ENCODE measurements at places on chromosomes 2 and 18.

DNA sequence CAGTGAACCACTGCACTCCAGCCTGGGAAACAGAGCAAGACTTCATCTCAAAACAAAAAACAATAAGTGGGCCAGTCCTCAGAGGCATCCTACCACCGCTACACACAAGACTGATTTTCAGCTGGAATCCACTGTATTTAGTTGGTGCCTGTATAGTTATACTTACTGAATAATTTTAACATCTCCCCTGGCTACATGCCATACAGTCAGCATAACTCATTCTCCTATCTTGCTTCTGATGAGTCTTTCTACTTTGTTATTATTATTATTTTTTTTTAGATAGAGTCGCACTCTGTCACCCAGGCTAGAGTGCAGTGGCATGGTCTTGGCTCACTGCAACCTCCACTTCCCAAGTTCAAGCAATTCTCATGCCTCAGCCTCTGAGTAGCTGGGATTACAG lies 19.9 kb upstream of the CAB39 start:
- DNase-seq = no peak

- no peak for DNase-seq
These were observed 250.4 kb upstream of the SMIM21 start for GRCh38 chr18:75677696-75678455.

DNA sequence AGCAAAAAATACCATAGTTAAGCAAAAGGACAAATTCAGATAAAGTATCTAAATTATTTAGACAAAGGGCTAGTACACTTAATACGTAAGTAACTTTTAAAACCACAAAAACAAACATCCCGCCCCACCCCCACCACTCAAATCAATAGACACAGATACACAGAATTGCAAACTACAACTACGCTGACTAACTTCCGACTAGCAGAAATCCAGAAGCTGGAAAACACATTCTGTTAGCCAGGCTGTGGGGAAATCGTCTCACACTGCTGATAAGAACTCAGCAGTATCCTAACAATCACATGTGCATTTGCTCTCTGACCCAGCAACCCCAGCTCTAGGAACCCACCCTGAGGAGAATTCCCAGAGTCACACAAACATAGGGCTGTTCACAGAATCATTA lies 16.6 kb downstream of the FAM168B start:
- DNase-seq = no peak

- no peak for DNase-seq
These were observed 14.8 kb downstream of the ZAP70 start for GRCh38 chr2:97728091-97728731.

DNA sequence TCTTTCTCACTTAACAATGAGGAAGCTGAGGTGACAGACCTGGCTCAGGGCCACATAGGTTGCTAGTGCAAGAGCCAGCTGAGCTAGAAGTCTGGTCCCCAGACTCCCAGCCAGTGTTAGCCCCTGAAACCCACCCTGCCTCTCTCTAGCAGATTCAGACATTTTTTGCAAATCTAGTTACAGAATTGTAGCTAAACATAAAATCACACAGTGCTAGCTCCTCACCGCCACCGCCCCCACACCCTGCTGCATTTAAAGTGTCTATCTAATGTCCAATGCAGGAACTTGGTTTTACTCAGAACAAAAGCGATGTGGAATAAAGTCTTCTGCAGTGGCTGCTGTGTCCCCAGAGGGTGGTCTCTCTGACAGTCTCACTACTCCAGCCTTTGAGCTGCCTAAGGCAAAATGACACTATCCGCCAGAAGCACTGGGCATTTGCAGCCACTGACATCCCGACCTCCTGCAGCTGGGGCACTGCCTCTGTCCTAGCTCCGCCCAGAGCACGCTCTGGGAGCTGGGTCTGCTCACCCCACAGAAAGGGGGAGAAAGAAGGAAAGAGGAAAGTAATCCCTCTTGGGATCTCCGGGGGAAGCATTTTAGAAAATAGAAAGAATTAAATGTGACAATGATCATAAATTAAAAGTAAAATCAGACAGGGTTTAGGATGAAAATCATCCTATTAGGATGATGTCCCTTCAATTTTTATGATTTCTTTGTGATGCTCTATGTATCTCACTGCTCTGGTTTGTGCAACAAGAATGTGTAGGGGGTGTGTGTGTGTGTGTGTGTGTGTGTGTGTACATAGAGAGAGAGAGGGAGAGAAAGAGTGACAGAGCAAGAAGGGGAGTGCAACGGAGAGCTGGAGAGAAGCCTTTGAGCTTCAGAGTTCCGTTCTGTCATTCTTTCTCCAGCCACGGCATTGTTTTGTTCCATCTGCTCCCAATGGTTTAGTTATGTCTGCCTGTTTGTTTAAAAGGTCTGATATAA lies 50.5 kb upstream of the ST8SIA3 start:
- no peak for DNase-seq

GRCh38 chr18:28468901-28469300 lies 292.0 kb upstream of the CDH2 start:
- no peak for DNase-seq

- no peak for DNase-seq
These were observed 19.3 kb downstream of the CLK1 start for GRCh38 chr2:200845194-200845593.

GRCh38 chr2:55926246-55926645 lies 2.7 kb upstream of the EFEMP1 start:
- DNase-seq = no peak

- no peak for DNase-seq
These were observed 100.0 kb downstream of the WDSUB1 start for GRCh38 chr2:159186462-159186861.

- no peak for DNase-seq
These were observed 18.7 kb downstream of the RTN4 start for GRCh38 chr2:55031505-55031904.

DNA sequence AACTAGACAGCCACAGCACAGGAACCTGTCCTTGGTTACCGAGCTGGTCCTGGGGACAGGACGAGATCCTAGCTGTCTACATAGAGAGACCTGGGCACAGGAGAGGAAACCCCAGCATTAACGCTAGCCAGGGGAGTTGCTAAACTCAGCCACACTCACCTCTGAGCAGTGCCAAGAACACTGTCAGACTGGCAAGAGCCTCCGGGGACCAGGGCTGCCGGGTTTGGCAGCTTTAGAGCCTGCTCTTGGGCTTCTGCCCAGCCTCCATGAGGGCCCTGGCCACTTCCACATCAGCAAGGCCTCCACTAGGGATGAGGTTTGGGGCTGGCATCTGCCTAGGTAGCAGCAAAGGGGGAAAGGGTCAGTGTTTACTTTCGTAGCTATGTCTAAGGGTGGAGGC lies 6.7 kb downstream of the TMBIM1 start:
- no peak for DNase-seq

DNA sequence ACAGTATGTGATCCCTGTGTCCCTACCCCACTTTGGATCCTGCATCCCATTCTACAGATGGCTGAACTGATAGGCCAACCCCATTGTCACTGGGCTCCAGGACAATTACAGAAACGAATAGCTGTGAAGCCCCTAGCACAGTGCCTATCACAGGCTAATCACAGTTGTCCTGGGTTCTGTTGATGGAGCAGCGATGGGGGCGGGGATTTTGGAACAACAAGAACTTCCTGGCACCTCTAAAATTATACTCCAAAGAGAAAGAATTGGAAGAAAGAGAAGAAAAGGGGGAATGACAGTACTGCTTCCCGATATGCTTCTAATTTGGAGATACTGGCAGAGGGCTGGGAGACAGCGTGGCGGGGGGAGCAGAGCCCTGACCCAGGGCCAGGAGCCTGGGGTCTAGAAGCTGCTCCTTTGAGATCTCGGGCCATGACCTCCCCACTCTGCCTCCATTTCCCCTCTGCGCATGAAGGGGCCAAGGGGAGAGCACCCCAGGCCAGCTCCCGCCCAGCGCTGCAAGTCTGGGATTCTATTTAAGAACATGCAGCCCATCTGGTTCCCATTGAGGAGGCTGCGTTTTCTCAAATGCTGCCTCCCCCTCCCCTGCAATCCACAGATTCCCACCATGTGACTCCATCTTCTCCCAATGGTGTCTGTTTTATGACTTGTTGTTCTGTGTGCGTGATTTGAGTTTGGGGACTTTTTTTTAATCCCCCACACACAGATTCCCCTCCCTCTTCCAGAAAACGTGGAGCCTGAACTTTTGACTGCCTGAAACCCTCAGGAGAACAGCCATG lies 202.7 kb downstream of the CYP26B1 start:
- DNase-seq = no peak

DNA sequence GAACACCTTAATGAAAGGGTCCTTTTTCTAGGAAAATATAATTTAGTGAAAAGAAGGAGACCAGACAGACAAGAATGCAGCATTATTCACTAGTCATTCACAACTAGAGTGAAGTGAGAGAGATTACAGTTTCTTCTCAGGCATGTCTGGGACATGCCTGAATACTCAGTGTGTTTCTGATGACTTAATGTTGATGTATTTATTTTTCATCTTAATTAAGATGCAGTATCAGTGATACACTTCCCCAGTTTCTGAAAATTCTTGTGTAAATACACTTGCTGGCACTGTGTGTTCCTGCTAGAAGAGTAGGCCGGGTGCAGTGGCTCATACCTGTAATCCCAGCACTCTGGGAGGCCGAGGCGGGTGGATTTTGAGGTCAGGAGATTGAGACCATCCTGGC lies 143.6 kb downstream of the MYO3B start:
- no peak for DNase-seq

DNA sequence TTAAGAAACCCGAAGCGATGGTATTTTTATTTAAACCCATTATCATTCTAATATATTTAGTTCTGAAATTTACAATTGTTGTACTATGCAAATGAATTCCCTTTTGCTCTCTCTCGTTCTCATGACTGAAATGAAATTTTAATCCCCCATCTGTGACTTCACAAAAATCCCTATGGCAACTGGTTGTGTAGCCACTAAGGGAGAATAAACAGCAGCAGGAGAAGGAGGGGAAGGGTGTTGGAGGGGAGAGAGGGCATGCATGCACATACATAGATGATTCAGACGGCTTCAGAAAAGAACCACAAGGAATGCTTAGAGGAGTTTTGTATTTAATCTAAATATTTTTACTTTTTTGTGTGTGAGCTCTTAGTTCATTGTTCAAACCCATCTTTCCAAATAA lies 36.8 kb downstream of the CPS1 start:
- DNase-seq = no peak

- no peak for DNase-seq
These were observed 4.9 kb downstream of the LTBP1 start for GRCh38 chr2:32951672-32952071.

DNA sequence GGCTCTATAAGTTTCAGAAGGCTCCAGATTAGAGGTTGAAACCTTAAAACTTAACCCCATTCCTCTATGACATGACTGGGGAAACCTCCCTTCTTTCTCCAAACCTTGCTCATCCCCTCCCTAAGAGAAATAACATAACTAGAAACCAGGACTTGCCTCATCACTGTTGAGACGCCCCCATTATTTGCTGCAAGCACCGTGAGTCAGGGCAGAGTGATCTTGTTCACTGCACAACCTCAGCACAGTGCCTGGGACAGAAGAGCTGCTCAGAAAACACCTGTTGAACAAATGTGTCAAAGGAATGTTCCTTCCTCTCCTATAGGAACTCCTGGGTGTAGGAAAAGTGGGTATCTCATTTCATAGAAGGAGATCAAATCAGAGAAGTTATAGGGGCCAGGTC lies 132.7 kb upstream of the CTAGE1 start:
- DNase-seq = no peak

DNA sequence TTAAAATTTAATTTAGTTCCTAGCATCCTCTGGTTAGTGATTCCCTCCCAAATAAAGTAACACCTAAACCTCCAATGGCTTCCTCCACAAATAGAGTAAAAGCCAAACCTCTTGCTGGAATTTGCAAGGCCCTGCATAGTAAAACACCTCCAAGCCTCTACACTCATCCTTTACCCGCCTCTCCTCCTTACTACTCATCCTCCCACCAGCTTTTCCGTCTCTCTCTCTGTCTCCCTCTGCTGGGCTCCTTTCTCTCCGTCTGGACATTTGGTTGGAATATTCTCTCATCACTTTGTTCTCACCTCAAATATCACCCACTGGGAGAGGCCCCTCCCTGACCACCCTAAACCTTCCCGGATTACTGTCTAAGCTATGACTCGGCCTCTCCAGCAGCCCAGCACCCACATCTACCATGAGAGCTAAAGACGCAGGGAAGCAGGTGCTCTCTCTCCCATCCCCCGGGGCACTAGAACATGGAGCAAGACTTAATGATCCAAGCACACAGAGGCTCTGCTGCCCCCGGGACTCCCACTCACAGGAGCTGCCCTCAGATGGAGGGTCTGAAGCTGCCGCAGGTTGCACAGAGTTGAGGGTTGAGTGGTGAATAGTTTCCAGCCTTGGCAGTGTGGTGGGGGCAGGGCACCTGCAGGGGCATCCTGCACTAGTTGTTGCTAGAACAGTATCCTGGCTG lies 167.2 kb downstream of the FBXO15 start:
- no peak for DNase-seq

- peak; percentile 22 for DNase-seq
These were observed 11.4 kb downstream of the EIF2AK3 start for GRCh38 chr2:88615822-88616221.

GRCh38 chr2:96687266-96687665 lies 44.7 kb downstream of the FER1L5 start:
- no peak for DNase-seq

DNA sequence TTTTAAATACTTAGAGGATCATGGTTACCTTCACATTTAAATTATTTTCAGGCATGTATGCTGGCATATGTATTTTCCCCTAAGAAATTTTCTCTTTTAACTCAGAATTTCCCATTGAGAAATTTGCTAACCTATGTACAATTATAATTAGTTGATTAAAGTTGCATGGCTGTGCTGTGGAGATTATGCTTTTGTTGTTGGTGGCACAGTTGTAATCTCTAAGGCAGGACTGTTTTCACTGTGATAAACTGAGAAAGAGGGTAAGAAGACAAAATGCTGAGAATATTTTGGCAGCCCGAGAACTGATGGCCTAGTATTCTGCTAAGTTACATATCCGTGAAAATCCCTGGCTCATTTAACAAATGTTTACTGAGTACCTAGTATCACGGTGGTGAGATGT lies 1.4 kb downstream of the VRK2 start:
- DNase-seq = no peak

- peak; percentile 66 for DNase-seq
These were observed 1.1 kb upstream of the KCTD1 start for GRCh38 chr18:26549263-26550094.

DNA sequence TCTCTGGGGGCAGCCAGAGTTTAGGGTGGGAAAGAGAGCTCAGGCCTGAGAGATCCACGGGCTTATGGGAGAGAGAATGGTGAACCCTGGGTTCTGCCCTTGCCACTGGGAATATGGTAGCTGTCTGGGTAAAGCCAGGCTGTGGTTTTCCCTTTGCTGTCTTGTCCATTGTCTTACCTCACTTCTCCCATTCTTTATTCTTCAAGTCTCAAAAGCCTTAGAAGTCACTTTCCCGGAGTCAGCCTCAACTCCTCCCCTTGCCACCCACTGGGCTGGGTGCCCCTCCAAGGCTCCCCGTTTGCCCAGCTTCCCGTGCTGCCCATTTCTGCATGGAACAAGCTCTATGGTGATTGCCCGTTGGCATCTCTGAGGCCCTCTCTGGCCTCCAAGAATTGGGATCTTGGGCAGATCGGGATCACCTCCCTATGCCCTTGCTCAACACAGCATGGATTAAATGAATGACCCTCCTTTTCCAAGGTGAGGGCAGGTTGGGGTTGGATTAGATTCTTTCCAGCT lies 228.2 kb downstream of the HAUS1 start:
- no peak for DNase-seq
